ENCODE measurements at places on chromosomes 1 and 21.

- peak; percentile 16 for DNase-seq
Observed at GRCh38 chr1:210376836-210377372, 48.2 kb downstream of the HHAT start.

DNA sequence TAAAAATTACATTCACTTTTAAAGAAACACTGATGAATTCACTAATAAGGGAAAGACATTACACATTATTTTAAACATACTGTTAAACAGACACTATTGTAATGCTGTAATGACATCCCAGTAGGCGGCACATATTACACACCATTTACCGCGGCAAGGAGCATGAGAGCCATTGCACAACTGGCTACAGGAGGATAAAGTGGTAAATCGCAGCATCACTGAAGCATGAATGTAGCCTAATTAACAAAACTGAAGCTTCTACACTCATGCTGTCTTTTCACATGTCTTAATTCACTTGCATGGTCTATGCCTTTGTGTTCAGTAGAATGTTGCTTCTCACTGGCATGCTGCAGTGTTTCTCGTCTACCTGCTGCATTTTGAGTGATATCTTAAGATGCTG, 1046.0 kb downstream of the MRPL39 start:
- no peak for DNase-seq

GRCh38 chr21:45147473-45148315, 73.3 kb downstream of the ADARB1 start:
- no peak for DNase-seq

- DNase-seq = peak; percentile 59
Observed at GRCh38 chr1:10671622-10672342, 124.7 kb downstream of the CASZ1 start.

DNA sequence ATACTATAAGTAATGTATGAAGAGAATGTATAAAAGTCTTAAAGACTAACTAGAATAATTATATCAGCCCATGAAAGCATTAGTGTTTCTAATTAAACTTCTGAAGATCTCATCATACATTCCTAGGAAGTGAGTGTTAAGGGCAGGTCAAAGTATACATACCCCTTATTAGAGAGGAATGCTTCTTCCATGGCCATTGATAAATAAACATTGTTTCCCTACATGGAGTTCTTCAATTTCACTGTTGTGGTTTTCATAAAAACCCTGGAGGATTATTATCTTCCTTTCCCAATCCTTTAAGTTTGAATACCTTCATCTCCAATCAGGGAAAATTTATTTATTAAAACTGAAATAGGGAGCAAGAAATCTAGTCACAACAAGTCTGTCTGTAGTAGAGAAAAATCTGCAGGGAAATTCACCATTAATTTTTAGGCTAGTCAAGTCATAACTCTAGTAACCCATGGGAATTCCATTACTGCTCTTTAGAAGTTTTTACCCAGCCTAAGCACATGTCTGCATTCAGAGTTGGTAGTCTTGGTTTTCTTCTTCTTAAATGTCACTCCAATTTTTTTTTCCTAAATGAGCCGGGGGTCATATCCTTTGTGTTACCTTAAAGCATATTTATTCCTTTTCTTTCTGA, 147.0 kb downstream of the TNFSF18 start:
- DNase-seq = peak; percentile 62

- peak; percentile 83 for DNase-seq
Observed at GRCh38 chr21:43345746-43346409, 81.1 kb downstream of the SIK1 start.

- no peak for DNase-seq
Observed at GRCh38 chr21:42079008-42079938, 8.2 kb downstream of the UMODL1 start.

DNA sequence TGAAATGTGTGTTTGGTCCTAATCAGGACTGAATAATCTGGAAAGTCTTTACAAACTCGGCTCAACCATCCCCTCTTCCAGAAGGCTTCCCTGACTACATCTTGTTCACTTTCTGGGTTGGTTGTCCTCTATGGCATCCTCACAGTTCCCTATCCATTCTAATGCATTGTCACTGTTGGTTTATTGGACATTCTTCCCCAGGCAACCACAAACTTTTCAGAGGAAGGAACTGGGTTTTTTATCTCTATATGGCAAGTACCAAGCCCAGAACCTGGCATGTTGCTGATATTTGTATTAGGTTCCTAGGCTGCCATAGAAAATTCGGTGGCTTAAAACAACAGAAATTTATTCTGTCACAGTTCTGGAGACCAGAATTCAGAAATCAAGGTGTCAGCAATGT, 363.5 kb upstream of the ST6GALNAC5 start:
- no peak for DNase-seq

DNA sequence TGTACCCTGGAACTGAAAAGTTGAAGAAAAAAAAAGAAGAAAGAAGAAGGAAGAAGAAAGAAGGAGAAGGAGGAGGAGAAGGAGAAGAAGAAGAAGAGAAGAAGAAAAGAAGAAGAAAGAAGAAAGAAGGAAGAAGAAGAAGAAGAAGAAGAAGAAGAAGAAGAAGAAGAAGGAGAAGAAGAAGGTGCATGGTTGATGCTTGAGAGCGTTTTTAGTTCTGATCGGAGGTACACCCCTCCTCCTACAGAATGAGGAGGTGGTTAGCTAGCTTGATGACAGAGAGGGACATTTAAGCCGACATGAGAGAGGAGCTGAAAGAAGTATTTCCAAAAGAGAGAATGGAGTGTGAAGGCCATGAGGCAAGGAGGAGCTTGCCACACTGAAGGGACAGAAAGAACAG, 5.6 kb upstream of the ZNF362 start:
- no peak for DNase-seq

DNA sequence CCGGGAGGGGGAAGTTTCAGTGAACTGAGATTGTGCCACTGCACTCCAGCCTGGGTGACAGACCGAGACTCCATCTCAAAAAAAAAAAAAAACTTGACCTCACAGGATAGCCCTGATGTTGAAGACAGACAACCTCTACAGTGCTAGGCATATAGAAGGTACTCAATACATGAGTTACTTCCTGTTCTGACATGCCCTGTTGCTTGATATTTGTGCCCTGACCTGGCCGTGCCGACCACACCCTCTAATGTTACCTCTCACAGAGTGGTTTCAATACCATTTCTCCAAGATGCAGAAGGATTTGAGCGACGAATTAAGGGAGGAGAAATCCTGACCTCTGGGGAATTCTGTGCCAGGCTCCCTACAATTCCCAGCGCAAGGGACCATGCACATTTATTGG, 5.2 kb downstream of the PTAFR start:
- DNase-seq = no peak

GRCh38 chr1:22420455-22421053, 31.1 kb upstream of the ZBTB40 start:
- DNase-seq = peak; percentile 76

DNA sequence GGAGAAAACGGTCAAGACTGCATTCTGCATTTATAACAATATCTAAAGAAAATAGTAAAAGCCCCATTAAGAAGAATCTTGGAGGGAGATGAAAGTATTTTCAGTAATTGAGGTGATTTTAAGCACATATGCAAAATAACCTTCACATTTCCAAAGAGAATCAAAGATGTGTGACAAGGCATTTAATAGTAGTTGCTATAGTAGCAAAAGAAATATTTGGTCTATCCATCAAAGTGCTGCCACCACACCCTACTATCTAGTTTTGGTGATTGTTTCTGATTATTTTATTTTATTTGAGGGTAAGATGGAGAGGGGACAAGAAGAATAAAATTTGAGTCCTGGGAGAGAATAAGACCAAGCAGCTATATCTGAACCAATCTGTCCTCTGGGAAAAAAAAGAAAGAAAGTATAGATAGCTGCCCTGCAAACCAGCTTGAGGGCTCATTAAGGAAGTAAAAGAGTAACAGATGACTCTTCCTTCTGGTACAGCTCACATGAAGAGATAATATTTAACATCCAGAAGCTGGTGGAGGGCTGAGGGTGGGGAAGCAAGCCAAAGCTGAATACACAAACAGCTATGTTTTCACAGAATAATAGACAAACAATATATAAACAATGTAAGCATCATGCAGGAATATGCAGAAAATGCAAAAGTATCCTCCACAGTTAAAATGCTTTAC, 47.2 kb upstream of the RASAL2 start:
- DNase-seq = peak; percentile 68

DNA sequence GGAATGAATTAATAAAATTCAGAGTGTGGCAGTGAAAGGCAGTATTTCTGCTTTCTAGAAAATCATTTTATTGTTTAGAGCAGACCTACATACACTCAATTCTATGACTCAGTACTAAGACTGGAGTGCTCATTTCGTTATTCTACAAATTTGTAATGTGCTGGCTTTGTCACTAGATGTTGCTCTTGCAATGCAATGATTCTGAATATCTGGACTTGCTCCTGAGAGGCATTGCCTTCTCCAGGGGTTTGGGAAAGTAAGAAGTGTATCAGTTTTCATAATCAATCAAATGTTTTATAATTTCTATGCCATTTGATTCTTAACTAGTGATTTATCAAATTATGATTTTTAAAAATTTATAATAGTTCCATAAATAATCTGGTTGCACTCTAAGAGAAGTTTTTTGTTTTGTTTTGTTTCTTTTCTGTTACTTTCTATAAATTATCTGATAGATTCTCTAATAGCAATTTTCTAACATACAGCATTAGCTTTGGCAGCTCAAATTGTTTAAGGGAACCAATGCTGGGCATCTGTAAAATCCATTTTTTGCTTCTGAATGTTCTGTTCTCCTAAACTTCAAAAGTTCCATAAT, 280.5 kb upstream of the SGIP1 start:
- DNase-seq = peak; percentile 77

DNA sequence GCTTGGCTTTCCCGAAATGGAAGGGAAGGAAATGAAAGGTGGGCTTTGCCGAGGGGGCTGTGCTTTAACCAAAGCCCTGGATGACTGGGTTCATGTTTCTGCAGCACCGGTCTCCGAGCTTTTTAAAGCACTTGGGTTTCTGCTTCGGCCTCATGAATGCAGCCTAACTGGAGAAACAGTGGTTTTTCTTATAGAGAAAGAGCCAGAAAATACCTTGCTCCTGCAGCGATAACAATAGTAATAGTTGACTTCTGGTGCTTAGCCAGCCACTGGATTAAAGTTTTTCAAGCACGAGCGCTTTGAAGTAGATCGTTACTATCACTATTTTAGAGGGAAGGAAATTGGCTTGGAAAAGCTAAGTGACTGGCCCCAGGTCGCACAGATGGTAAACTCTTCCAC, 500 bp upstream of the DOCK7 start:
- no peak for DNase-seq

- DNase-seq = no peak
Observed at GRCh38 chr21:35594905-35595304, 465.4 kb downstream of the SETD4 start.

DNA sequence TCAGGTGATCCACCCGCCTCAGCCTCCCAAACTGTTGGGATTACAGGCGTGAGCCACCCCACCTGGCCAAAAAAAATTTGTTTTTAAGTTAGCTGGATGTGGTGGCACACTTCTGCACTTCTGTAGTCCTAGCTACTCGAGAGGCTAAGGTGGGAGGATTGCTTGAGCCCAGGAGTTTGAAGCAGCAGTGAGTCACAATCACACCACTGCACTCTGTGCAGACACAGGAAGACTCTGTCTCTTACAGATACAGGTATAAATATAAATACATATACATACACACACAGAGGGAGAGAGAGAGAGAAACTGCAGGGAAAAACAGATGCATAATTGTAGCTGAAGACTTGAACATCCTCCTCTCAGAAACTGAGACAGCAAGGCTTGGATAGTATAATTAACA, 34.8 kb upstream of the EPS15 start:
- peak; percentile 13 for DNase-seq

DNA sequence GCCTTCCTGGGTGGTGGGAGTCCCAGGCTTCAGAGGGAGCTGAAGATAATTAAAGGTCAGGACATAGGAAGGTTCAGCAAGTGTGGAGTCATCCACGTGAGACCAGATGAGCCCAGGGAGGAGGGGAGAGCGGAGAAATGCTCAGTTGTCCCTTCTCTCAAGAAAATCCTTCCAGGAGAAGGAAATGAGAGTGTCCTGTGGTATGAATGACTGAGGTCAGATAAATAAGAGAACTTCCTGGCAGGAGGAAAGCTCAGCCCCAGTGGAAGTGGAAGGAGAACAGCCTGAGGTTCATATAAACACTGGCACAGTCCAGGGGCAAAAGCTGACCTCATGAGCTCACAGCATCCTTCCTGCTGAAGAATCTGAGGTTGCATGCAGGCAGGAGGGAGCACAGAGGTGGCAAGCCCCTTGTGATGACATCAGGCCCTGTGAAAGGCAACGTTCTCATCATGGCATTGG, 97.6 kb downstream of the NAV1 start:
- peak; percentile 38 for DNase-seq

DNA sequence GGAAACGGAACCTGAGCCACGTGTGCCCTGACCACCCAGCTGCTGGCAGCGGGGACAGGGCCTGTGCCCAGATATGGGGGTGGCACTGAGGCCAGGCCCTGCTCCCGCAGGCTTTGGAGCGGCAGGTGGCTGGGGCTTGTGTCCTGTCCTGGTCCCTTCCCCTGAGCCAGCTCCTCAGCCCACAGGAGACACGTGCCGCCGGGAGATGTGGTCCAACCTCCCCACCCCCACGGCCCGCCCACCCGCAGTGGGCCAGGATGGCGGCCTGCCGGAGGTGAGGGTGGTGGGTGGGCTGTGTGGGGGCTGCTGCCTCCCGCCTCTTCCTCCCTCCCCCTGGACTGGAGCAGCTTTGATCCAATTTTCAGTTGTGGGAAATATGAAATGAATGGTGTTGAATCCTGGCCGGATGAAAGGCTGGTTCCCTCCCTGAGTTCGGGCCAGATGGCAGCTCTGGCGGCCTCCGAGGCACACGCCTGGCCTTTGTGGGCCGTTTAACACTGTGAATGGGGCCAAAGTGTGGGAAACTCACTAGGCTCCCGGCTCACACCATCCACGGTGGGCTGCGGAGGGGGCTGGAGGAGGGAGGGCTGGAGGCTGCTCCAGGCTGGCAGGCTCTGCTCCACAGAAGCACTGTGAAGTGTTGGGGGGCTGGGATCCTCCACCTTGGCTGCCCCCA, 2.6 kb upstream of the HES5 start:
- DNase-seq = no peak

DNA sequence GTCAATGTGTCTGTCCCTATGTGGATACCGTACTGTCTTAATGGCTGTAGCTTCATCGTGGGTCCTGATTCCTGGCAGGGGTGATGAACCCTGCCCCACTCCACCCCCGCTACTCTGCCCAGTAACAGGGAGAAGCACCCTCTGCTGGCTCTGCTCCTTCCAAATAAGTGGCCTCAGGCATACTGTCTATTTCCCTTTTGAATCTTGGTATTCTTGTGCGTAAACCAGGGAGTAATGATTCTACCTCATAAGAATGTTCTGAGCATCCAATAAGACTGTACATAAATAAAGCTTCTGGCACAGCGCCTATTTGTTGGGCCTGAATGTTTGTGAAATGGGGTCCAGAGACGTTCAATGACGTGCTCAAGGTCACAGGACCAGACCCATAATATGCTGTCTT, 35.2 kb upstream of the CTPS1 start:
- DNase-seq = peak; percentile 90

GRCh38 chr21:45166931-45167330, 92.6 kb downstream of the ADARB1 start:
- no peak for DNase-seq
